ENCODE measurements at places on chromosomes 7 and 10. TPM values are rescaled to one million over a fixed set of nuclear protein-coding genes. Genes with fewer than 3 reads are reported as not detected.

- H3K4me1 ChIP-seq = no peaks in the 10 kb centered on the region
- DNase-seq = no peak
- H3K27ac ChIP-seq = no peak overlapping the region
- no peaks in the 10 kb centered on the region for H3K27me3 ChIP-seq
- H3K36me3 ChIP-seq = no peaks in the 10 kb centered on the region
Observed at GRCh38 chr7:71933426-71933825, 478.7 kb downstream of the CALN1 start.

DNA sequence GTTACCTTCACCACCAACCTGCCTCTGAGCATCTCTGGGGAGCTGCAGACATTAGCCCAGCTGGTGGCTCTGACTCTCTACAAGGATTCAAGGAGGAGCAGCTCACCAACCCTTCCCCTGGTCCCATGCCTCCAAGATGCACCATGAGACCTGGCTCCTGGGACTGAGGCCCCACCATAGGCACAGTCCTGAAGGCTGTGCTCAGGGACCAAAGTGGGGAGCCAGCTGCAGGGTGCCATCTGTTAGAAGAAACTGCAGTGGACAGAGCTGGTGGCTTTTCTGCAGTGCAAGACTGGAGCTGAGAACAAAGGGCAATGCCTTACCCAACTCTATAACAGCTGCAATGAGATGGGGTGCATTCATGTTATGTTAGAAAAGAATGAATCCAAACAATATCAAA, 581.6 kb downstream of the TCERG1L start:
- H3K27ac ChIP-seq = no peak overlapping the region
- H3K4me1 ChIP-seq = no peaks in the 10 kb centered on the region
- H3K36me3 ChIP-seq = no peaks in the 10 kb centered on the region
- H3K4me3 ChIP-seq = no peak overlapping the region
- peak; percentile 33 for DNase-seq

The OR13A1 gene
- polyA plus RNA-seq = 0.10 TPM

The MRPS24 gene
- 170 TPM for polyA plus RNA-seq

DNA sequence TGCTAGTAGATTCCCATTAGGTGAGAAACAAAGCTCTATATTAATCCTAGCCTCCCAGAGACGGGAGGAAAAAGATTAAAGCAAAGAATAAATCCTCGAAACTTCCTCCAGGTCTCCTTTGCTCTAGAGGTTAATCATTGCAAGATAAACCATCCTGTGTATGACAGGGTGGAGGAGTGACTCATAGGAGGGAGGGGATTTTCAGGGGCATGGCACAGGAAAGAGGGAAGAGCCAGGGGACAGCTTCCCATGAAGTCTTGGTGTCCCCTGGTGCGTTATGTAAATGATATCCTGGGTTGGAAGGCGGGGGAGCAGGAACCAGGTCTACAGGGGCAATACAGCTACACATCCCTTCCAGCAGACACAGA, 780 bp downstream of the CYP3A5 start:
- H3K27ac ChIP-seq = peak overlapping the region; percentile 57
- H3K36me3 ChIP-seq = no peaks in the 10 kb centered on the region
- DNase-seq = no peak
- peaks cover 11% of the 10 kb centered on the region for H3K4me1 ChIP-seq
- no peaks in the 10 kb centered on the region for H3K27me3 ChIP-seq

The SRPK2 gene
- 15.0 TPM for polyA plus RNA-seq

The PI4K2A gene
- 8.9 TPM for polyA plus RNA-seq

Measured in sigmoid colon (tissue), 7 donors.